Progenitor cell of endocrine pancreas (in vitro differentiated cells): ENCODE measurements at places on chromosomes 6 and 20. TPM values are rescaled to one million over a fixed set of nuclear protein-coding genes. Genes with fewer than 3 reads are reported as not detected.

DNA sequence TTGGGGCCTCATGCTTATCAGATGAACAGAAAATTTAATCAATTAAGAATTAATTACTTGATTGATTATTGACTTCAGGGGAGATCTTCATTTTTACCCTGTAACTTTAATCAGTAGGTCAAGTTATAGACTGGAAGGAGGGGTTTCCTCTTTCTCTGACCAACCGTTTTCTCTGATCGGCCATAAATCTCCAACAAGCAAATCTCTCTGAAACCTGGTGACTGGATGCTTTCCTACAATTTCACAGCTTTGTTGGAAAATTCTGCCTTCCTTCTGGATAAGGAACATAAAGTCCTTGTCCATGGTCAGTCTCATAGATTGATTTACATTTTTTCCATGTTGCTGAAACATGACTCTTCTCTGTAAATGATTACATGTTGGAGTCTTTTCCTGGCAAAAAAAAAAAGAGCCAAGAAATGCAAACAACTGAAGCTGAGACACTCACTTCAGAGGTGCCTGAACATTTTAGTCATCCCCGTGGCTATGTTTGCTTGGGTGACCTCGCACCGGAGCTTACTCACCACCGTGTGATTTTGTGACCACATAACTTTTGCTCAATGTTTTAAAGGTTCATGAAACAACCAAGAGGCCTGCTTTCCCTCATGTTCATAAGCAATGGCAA, 31.0 kb downstream of the IRF4 start:
- no peak for DNase-seq
- no peak overlapping the region for H3K4me3 ChIP-seq
- H3K27ac ChIP-seq = no peak overlapping the region
- peaks cover 2% of the 10 kb centered on the region for H3K4me1 ChIP-seq
- peaks cover under 1% of the 10 kb centered on the region for H3K27me3 ChIP-seq

TPBG gene
- total RNA-seq = 31.3 and 32.0 TPM in 2 replicates

STMND1 gene
- total RNA-seq = 0.13 and 0.22 TPM in 2 replicates

DNA sequence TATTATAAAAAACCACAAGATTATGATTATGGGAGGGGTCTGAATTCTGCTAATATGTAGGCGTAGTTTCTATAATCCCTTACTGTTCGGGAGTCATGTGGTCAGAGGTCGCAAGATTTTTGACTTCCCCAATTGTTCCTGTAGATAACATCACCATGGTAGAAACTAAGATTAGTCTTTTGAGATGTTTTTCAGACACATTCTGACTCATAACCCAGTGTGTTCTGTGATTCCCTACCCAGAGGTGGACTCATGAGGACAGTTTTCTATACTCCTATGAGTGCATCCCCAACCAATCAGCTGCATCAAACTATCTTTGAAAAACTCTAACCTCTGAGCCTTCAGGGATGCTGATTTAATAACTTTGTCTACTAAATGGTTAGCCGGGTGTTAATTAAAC, 175.5 kb downstream of the RFPL4B start:
- no peak overlapping the region for H3K4me3 ChIP-seq
- no peaks in the 10 kb centered on the region for H3K36me3 ChIP-seq
- H3K27ac ChIP-seq = no peak overlapping the region
- H3K4me1 ChIP-seq = no peaks in the 10 kb centered on the region
- H3K27me3 ChIP-seq = no peaks in the 10 kb centered on the region

EGFL8 gene
- 68.3 and 83.1 TPM in 2 replicates for total RNA-seq

KCNK15 gene
- 0.22 and 0.27 TPM in 2 replicates for total RNA-seq

- no peaks in the 10 kb centered on the region for H3K36me3 ChIP-seq
- no peak overlapping the region for H3K27ac ChIP-seq
- no peak for DNase-seq
- H3K27me3 ChIP-seq = no peaks in the 10 kb centered on the region
- peaks cover 40% of the 10 kb centered on the region for H3K4me1 ChIP-seq
These were observed 2.7 kb upstream of the STK4 start for GRCh38 chr20:44963325-44964215.

UST gene
- 2.9 and 4.7 TPM in 2 replicates for total RNA-seq

SUMO4 gene
- total RNA-seq = 2.7 and 3.6 TPM in 2 replicates

GRCh38 chr6:119678961-119679360, 329.4 kb upstream of the MAN1A1 start:
- no peak overlapping the region for H3K4me3 ChIP-seq
- no peaks in the 10 kb centered on the region for H3K27me3 ChIP-seq
- H3K27ac ChIP-seq = no peak overlapping the region
- no peaks in the 10 kb centered on the region for H3K4me1 ChIP-seq
- no peak for DNase-seq

DNA sequence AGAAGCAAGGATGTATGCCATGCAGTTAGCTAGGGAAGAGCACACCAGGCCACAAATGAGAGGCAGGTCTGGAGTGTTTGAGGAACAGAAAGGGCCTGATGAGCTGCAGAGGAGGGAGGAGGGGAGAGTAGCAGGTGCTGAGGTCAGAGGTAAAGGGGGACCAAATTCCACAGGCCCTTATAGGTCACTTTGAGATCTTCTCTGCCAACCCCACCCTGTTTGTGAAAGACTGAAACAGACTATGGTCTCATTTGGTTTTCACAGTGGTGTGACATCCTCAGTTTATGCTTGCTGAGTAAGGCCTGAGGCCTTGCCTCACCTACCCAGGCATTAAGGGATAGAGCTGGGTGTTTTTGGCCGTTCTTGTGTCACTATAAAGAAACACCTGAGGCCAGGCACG, 187.7 kb upstream of the MYLIP start:
- H3K36me3 ChIP-seq = peaks cover 2% of the 10 kb centered on the region
- H3K4me1 ChIP-seq = peaks cover 7% of the 10 kb centered on the region
- no peak for DNase-seq
- no peak overlapping the region for H3K27ac ChIP-seq
- H3K27me3 ChIP-seq = peaks cover 20% of the 10 kb centered on the region

TMC2 gene
- total RNA-seq = not detected in 2 replicates

VNN1 gene
- total RNA-seq = not detected in 2 replicates

GRCh38 chr6:139291813-139292619, at the start of gene TXLNB:
TXLNB (minus strand) TSS chr6:139291998; CDS start chr6:139288899, 3,099 bp downstream.
- H3K4me3 ChIP-seq = no peak within 1 kb of the TSS
- peaks cover 9% of the 10 kb centered on the region for H3K4me1 ChIP-seq
- no peaks in the 10 kb centered on the region for H3K27me3 ChIP-seq
- no peak within 1 kb of the TSS for H3K27ac ChIP-seq

GRCh38 chr6:149906405-149906804, 8.5 kb upstream of the RAET1E start:
- no peaks in the 10 kb centered on the region for H3K4me1 ChIP-seq
- peaks cover 3% of the 10 kb centered on the region for H3K36me3 ChIP-seq
- no peak for DNase-seq
- H3K27me3 ChIP-seq = peaks cover 29% of the 10 kb centered on the region

DNA sequence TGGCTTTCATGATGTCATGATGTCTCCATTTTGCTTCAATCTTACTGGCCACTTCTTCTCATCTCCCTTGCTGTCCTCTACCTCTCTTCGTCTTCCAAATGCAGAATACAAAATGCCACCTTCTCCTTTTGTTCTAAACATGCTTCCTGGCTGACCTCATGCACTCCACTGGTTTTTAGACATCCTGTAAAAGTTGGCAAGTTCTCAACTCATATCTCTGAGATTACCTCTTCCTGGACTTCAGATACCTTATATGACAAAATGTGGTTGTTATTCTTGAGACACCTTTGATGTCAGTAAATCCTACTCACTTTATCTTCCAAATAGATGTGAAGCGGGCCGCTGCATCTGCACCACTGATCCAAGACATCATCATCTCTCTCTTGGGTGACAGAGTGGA, 212.7 kb upstream of the FOXA2 start:
- no peak overlapping the region for H3K27ac ChIP-seq
- H3K4me1 ChIP-seq = peaks cover 6% of the 10 kb centered on the region
- H3K4me3 ChIP-seq = no peak overlapping the region
- no peaks in the 10 kb centered on the region for H3K36me3 ChIP-seq

RPL7L1 gene
- 82.8 and 88.9 TPM in 2 replicates for total RNA-seq

DNA sequence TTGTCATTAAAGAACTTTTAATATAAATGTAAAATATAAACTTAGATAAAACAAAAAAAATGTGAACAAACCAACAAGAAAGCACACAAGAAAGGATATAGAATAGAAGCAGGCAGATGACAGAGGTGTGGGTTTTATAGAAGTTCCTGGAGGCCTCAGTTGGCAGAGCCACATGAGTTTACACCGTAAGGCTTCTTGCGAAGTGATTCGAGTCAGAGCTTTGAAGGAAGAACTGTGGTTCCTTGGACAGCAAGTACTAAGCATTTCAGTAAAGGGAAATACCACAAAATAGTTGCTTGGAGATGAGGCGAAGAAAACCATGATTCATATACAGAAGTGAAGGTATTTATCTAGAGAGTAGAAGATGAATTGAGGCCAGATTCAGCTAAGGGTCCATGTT, 207.9 kb upstream of the EYA4 start:
- H3K4me1 ChIP-seq = peaks cover 6% of the 10 kb centered on the region
- H3K27ac ChIP-seq = no peak overlapping the region
- no peaks in the 10 kb centered on the region for H3K36me3 ChIP-seq
- no peak overlapping the region for H3K4me3 ChIP-seq
- peaks cover 3% of the 10 kb centered on the region for H3K27me3 ChIP-seq
